Occipital lobe (tissue), 3 donors: ENCODE measurements at places on chromosomes 13 and 19. TPM values are rescaled to one million over a fixed set of nuclear protein-coding genes. Genes with fewer than 3 reads are reported as not detected.

DNA sequence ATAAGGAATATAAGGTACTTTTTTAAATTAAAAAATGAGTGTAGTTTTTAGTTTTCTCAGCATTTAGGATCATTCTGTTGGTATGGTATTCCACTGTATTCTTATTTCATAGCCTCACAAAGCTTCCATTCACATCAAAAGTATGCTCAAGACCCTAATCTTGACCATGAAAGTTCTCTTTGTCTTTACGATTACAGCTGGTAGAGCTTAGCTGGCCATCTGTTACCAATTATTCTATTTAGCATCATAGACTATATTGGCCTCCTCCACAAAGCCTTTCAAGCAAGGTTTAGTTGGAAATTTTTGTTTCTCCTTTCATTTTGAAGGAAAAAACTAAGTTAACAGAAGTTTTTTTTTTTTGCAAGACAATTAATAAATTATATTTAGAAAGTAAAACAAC lies 245.1 kb downstream of the KCTD12 start:
- DNase-seq: no peak

DNA sequence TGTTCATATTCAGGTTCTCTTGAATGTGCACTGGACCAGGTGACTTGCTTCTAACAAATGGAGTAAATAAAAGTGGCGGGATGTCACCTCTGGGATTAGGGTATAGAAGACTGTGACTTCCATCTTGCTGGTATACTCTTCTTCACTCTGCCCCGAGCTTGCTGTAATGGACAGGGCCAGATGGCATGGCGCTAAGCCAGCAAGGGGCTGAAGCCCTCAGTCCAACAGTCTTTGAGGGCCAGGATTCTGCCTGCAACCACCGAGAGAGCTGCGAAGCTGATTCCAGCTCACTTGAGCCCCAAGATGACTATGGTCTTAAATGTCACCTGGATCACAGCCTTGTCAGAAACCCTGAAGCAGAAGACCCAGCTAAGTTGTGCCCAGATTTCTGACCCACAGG lies 600.0 kb downstream of the FGF9 start:
- no peak for DNase-seq

DNA sequence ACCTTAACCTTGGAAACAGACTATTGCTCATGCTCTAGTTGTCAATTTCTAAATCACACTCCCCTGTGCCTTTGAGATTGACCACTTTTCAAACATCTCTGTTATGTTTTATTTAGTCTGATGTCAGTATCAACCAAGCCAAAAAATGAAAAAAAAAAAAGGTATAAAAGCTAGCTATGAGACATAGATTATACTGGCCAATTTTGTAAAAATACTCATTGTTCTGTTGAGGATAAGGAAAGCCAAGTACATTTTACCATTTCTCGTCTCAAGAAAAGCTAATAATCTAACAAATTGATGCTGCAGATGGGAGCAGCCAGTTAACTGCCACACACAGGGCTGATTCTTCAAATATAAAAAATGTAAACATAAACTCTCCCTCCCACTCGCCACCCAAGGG lies 572.6 kb upstream of the KLF12 start:
- DNase-seq: no peak

DNA sequence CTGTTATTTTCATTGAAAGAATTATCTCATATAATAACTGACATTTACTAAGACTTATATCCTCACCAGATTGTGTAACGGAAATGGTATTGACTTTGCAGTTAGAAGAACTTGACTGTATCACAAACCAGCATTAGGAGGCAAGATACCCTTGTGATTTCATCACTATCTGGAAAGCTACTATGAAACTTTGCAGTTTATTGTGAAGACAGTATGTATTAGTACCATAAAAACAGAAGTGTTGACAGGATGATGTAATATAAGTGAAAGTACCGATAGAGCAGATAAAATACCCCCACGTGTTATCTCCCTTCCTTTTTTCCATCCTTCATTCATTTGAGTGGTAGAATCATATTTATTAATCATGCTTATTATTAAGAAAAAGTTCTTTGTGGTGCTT lies 365.7 kb upstream of the KLHL1 start:
- DNase-seq: no peak

DNA sequence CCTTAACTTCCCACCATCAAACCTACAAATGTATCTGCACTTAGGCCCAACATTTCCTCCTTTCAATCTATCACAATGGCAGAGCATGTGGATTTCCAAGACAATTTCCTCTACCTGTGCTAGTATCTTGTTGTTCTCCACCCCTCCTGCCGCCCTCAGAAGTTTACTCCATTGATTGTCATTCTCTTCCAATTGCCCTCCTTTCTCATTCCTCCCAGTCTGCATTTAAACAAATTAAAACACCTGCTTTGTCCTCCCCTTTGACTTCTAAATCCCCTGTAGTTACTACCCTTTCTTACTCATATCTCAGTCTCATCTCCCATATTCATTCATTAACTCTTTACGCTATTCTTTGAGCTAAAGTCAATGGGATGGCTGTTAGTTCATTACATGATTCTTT lies 370.6 kb downstream of the DIAPH3 start:
- no peak for DNase-seq

DNA sequence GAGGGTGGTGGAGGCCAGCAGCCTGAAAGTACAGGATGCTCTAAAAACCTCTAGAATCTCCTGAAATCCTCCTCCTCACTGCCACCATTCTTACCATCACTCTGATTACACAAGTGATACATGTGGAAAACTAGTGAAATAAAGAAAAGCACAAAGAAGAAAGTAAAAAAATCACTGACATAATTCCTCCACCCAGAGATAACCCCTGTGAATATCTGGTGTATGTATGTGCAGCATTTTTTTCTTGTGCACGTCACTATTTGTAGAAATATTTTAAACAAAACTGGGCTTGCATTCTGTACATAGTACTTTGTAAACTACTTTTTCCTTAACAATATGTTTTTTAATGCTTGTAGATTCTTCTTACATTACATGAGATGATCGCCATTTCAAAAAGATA lies 73.2 kb downstream of the CDADC1 start:
- no peak for DNase-seq

- no peak for DNase-seq
Observed at GRCh38 chr19:3503036-3503572, 2.6 kb upstream of the DOHH start.

GRCh38 chr13:90185734-90186133 lies 1161.8 kb upstream of the MIR17HG start:
- DNase-seq: no peak

GRCh38 chr13:108154421-108154858 lies 60.9 kb downstream of the LIG4 start:
- no peak for DNase-seq

DNA sequence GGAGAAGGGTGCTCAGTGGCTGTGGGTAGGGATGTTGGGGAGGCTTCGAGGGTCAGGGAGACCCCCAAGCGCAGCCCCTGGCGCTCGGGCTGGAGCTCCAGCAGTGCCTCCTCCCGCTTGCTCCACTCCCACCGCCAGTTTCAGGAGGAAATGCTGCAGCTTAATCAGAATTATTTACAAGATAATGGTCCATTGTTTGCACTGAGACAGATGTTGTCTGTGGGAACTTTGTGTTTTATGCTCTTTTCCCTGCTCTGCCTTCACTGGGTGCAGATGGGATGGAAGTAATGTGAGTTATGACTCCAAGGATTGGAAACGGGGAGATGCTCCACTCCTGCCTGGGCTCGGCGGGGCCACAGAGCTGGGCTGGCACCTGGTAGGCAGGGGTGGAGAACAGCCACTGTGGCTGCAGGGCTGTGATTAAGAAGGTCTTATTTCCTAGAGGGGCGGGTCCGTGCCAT lies 192.4 kb downstream of the ZNF536 start:
- no peak for DNase-seq

DNA sequence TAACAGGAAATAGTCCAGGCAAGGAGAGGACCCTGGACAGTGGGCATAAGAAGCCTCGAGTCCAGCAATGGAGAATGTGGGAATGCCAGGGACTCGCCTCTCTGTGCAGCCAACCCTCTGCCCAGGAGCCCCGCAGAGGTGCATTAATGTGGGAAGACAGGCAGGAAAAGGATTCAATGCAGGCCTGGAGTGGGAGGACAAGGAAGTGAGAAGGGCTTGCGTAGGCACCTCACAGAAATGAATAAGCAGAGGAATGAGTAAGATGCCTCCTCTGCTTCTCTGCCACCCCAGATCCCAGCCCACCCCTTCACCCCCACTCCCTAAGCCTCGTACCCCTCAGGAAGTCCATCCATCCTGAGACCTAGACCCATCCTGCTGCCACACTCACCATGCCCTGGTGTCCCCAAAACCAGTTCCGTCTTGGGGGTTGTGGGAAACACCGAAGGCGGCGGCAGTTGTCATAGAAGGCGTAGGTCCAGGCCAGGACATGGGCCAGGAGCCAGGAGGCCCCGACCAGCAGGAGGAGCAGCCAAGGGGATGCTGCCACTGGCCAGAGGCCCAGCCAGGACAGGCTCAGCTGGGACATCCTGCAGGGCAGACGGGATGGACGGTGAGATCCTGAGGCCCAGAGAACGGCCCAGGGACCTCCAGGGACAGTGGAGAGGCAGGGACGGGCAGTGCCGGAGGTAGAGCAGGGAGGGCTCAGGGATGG lies 692 bp downstream of the CYP4F2 start:
- DNase-seq: no peak

GRCh38 chr19:12774588-12775555 lies at the start of gene HOOK2:
Gene HOOK2 (minus strand): TSS chr19:12775552. CDS start chr19:12775449, 103 bp downstream.
- no peak for DNase-seq

The ZNF460 gene
- total RNA-seq: 155 TPM

The ZNF799 gene
- 7.2 TPM for total RNA-seq

The CDC37 gene
- 43.7 TPM for total RNA-seq

The ZNF729 gene
- total RNA-seq: not detected
